BJ (cell line): ENCODE measurements at places on chromosomes 1 and 21.

DNA sequence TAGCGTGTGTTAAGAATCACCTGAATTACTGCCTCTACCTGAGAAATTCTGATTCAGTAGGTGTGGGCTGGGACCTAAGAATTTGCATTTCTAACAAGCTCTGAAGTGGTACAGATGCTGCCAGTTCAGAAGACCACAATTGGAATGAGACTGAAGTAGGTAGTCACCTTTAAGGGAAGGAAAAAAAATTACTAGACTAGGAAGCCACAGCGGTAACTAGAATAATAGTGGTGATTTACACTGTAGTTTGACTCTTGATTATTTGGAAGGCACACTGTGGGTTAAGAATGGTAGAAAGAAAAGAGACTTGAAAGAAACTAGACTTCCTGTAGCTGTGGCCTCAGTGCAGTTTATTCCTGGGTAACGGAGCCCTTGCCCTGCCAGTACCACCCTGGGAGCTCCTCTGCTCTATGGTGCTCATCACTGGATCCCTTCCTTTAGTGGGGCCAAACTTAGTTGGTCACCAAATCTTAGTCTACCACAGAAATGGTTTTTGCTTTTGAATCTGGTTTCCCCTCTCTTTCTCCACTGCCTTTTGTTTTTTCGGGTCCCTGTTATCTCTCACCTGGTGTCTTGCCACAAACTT is 43.6 kb downstream of the ARID1A start:
- DNase-seq: no peak

DNA sequence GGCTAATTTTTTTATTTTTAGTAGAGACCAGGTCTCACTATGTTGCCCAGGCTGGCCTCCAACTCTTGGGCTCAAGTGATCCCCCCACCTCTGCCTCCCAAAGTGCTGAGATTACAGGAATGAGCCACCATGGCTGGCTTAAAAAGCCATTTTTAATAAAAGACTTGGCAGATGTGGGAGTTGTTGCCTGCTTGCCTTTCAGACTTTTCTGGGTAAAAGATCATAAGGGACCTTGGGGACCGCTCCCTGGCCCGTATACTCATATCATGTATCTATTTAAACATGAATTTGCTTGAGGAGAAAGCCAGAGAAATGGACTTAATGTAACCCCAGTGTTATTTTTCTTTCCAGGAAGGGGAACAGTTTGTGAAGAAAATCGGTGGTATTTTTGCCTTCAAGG is 23.4 kb upstream of the PODN start:
- DNase-seq: no peak

- no peak for DNase-seq
These were observed 89.2 kb upstream of the IGSF21 start for GRCh38 chr1:18018366-18018765.

DNA sequence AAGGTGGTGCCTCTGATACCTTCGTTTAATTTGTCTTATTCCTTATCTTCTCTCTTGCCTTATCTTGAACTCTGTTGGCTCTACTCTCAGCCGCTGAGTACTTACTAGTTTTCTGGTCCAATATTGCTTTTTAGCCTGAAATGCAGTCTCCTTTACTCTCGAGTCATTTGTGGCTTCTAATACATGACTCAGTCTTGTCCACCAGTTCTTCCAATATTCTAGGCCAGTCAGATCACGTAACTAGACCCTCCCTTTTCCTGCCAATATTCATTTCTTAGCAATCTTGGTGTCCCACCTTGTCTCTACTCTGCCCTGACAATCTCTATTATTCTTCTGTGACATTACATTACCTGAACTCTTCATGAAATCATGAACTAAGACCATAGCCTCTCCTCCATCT is 555.8 kb downstream of the DPYD start:
- DNase-seq: no peak

GRCh38 chr1:22383526-22384294 is 67.9 kb upstream of the ZBTB40 start:
- no peak for DNase-seq

GRCh38 chr1:201639391-201639790 is 100.5 kb downstream of the NAV1 start:
- no peak for DNase-seq

- DNase-seq: no peak
These were observed 878 bp downstream of the SMG7 start for GRCh38 chr1:183473217-183473536.

DNA sequence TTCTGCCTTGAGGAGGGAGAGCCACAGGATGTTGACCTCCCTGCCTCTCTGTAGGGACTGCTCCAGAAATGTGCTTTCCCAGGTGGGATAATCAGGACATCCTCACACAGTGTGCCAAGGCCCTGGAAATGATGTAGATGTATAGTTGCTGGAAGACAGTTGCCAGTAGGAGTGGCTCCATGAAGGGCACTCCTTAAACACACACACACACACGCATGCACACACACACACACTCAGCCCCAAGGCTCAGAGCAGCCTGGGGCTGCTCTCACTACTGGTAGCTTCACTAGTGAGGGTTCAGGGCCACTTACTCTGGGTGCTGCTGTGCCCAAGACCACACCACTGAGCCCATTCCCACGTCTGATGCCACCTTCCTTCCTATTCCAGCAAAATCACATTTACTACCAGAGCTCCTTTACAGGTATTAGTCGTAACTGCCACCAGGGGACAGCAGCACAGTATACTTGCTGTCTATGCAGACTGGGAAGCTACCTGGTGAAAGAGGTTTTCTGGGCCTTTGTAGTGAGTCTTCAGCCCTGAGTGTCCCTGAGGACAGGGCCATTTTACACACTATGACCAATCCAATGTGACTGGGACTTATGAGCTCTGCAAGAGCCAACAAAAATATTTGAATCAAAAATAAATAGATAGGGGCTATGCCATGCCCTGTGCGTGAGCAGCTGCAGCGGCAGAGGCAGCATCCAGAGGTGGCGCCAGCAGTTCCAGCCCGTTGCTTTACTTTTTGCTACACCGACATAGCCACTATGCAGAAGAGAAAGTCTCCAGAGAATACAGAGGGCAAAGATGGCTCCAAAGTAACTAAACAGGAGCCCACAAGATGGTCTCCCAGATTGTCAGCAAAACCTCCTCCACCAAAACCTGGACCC is 15.0 kb downstream of the CRNN start:
- no peak for DNase-seq

- DNase-seq: peak; percentile 82
These were observed 1.2 kb downstream of the S100A10 start for GRCh38 chr1:151992303-151993083.

GRCh38 chr1:156444407-156445001 is 56.1 kb downstream of the MEF2D start:
- no peak for DNase-seq

DNA sequence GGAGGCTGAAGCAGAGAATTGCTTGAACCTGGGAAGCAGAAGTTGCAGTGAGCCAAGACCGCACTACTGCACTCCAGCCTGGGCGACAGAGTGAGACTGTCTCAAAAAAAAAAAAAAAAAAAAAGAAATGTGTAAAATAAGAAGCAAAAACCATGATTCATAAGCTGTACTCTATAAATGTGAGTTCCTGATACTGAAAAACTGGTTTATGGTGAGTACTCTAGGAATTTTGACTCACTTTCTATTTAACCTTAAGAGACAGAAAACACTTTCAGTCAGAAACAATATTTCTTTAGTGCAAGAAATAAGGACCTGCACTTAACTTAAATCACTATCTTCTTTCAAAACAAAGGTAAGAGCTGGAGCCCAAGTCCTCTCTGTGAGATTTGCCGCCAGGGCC is 19.9 kb upstream of the POU2F1 start:
- no peak for DNase-seq

DNA sequence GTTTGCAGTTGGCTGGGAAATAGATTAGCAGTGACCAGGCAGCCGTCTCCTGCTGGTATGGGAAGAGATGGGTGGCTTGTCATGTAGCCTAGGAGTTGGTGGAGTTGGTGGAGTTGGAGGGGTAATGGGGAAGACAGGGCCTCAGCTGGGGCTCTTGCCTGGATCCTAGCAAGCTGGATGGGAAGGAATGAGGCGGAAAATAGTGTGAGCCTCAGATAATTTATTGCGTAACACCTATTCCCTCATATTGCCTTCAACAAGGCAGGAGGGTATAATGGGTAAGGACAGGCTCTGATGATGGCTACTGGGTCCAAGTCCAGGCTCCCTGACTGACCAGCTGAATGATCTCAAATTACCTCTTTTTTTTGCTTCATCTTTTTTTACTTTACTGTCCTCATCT is 12.6 kb downstream of the MAP7D1 start:
- no peak for DNase-seq

GRCh38 chr1:201334325-201335173 is 42.9 kb downstream of the TNNT2 start:
- no peak for DNase-seq

GRCh38 chr1:185938396-185938795 is 204.2 kb downstream of the HMCN1 start:
- no peak for DNase-seq

DNA sequence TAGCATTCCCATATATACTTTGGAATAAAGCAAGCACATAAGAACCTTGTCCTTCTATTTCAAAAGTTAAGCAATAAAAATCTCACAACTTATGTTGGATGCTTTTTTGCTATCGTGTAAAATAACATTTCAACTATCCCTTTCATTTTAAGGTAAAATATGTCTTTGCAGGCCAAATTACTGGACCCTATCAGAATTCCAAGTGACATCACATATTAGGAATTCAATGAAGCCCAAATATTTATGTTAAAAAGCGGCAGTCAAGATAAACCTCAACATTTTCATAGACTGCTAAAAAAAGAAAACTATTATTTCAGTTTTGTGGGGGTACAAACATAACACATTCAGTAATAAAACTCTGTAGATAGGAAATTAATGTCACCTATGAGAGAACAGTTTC is 252.0 kb downstream of the KCTD3 start:
- DNase-seq: no peak

DNA sequence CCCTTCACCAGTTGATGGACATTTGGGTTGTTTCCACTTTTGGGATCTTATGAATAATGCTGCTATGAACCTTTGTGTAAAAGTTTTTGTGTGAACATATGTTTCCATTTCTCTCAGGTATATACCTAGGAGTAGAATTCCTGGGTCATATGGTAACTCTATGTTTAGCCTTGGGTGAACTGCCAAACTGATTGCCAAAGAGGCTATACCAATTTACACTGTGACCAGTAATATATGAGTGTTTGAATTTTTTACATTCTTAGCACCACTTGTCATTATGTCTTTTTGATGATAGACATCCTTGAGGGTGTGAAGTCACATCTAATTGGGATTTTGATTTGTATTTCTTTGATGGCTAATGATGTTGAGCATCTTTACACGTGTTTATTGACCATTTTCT is 290.1 kb downstream of the DUSP10 start:
- DNase-seq: no peak
